ENCODE measurements at places on chromosomes 2 and 18. TPM values are rescaled to one million over a fixed set of nuclear protein-coding genes. Genes with fewer than 3 reads are reported as not detected.

Gene RGPD6
- 5.2 TPM for total RNA-seq

Gene DNAJC5G
- not detected for total RNA-seq

Gene SERPINB10
- not detected for total RNA-seq

Gene CHRNG
- not detected for total RNA-seq

Gene KCNIP3
- total RNA-seq = 2.0 TPM

Gene TNFRSF11A
- total RNA-seq = 0.30 TPM

Gene ZNF396
- 0.67 TPM for total RNA-seq

Gene AQP12B
- not detected for total RNA-seq

Gene NGEF
- 2.2 TPM for total RNA-seq

Gene PLCL1
- 0.17 TPM for total RNA-seq

Gene GCG
- not detected for total RNA-seq
